ENCODE measurements at places on chromosomes 12 and 14.
A peak's percentile ranks its signal among the peaks of the same experiment; 100 is the strongest.

- no peak for DNase-seq
These were observed 27.1 kb downstream of the BRMS1L start for GRCh38 chr14:35853225-35853624.

DNA sequence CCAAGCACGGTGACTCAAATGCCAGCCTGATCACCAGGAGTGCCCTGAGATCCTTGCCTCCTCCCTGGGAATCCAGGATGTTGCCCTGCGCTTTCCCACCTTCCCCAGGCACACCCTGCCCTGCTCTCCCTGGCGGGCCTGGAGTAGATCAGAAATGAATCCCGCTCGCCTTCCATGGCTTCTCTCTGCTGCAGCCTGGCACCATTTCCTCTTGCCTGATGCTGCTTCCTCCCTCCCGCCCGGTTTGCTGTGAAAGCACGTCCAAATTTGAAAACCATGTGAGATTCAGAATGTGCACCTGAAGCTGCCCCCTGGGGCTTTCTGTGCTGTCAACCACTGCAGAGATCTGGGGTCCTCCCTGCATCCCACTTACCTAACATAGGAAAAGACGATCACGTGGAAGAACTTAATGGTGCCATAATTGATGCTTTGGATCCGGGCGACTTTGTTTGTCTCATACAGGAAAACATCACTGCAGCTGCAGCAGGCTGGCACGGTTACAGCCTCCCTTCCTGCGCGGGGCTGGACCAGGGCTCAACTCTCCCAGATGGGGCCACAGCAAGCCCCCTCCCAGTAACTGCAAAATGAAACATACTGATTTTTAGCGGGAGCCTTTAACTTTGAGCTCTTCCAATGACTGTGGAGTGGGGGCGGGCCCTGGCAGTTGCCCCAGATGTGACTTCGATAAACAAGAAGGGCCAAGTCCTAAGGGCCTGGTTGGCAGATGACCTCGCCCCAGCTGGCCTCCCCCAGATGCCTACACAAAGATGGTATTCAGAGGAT lies 24.9 kb upstream of the C12orf76 start:
- DNase-seq, result peak; percentile 49

DNA sequence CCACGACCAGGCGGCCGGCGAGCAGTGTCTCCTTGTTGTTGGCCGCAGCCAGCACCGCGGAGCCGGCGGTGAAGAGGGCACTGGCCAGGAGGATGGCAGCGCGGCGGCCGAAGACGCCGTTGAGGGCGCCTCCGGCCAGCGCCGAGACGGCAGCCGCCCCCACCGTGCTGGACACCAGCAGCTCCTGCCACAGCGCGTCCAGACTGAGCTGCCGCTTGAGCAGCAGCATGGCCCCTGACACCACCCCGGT lies 691 bp downstream of the SLC2A13 start:
- DNase-seq, result no peak

GRCh38 chr14:88323086-88323522 lies at the start of gene KCNK10:
KCNK10 (minus strand) TSS chr14:88323269; CDS start chr14:88322798, 471 bp downstream.
- no peak for DNase-seq

GRCh38 chr12:132505105-132505851 lies 15.3 kb downstream of the FBRSL1 start:
- DNase-seq, result no peak

DNA sequence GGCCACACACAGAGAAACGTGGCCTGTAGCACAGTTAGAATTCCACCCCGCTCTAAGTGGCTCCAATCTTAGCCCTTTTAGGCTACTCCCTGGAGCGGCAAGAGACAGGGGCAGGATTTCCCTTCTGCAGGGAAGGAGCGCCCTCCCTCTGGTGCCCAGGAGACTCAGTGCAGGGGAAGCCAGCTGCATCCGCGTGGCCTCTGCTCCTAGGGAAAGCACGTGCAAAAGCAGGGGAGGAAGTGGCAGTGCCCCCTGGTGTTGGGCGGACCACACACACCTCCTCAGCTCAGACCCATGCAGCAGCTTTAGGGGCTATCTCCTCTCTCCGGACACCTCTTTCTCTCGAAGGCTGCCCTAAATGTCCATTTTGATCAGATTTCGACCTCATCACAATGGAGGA lies 50.0 kb downstream of the SPRING1 start:
- no peak for DNase-seq

DNA sequence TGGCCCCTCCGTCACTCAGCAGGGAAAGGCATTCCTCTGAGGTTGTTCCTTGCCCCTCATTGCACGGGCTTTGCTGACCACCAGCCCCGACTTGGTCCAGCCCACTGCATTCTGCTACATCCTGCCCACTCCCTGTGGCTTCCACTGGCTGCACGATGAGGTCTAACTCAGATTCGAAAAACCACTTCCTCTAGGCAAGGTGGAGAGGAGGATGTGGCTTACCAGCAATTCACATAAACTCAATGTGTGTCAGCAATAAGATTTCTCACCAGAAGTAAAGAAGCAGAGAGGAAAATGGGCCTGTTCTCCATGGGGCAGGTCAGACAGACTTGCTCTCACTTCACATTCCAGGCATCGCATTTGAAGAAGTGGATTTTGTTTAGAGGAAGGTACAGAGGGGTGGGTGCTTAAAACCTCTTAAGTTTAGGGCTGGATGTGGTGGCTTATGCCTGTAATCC lies 14.7 kb downstream of the GPR68 start:
- DNase-seq, result no peak

DNA sequence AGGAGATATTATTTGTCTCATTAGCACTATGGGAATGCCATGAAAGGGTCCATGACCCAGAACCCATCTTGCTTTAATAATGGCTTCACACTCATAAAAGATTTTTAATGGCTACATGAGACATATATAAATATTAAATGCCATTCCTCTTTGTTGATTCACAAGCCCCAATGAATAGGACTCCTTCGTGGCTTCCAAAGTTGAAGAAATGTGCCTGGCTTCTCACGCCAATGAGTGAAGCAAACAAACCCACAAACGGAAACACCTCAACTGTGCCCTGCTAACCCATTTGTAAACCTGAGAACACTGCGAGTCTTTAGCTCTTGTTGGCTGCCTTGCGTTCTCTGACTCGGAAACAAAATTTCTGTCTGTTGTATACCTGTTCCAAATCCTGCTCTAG lies 381.7 kb upstream of the DDHD1 start:
- DNase-seq, result no peak

DNA sequence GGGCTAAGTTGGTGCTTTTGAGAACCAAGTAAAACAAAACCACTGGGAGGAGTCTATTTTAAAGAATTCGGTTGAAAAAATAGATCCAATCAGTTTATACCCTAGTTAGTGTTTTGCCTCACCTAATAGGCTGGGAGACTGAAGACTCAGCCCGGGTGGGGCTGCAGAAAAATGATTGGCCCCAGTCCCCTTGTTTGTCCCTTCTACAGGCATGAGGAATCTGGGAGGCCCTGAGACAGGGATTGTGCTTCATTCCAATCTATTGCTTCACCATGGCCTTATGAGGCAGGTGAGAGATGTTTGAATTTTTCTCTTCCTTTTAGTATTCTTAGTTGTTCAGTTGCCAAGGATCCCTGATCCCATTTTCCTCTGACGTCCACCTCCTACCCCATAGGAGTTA lies 1.8 kb upstream of the RAB5B start:
- no peak for DNase-seq

DNA sequence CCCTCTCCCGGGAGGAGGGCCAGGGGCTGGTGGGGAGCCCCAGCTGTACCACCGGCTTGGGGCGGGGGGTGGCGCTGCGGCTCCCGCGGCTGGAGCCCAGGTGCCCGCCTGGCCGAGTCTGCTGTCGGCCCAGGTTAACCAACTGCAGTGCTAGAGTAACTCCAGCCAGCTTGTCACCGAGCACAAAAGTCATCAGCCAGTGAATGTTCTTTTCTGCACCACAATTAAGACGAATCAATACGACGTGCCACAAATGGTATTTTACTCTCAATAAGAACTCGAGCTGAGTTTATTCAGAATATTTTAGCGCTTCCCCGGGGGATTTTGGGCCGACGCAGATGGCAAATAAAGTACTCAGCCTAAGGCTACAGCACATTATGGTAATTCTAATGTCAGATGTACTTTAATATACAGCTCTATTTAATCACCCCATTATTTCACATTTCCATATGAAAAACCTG lies 83.2 kb downstream of the BCL11B start:
- DNase-seq, result no peak

GRCh38 chr12:115204957-115205754 lies 521.2 kb upstream of the TBX3 start:
- DNase-seq, result no peak

- DNase-seq, result no peak
These were observed 192.1 kb upstream of the GARIN6 start for GRCh38 chr12:99455350-99456035.

DNA sequence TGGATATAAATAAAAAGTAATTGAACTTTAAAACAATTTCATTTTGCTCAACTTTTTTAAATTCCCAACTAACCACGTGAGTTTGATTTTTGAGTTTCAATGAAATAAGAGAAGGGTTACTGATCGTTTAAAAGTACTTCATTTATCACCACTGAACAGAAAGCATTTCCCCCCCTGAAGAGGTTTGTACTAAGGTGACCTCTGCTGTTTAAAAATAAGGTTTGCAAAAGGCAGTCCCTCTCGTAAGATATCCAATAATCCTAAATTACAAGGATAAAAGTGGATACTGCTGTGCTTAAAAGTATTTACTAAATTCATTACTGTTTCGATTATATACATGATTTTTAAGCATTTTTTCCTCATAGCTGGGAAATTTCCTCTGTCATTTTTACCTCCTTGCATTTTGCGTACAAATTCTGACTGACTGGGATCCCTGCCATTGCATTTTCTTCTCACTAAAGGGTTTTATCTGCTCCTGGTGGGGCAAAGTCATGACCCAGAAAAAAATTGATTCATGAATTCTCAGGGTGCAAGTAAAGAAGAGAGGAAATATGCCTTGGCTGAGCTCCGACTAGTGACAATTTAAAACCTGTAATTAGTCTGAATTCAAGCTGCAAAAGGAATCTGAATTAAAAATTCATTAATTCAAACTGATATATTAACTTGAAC lies 463.8 kb downstream of the PRKD1 start:
- DNase-seq, result no peak

GRCh38 chr14:39467889-39468524 lies 35.8 kb upstream of the FBXO33 start:
- DNase-seq, result no peak

GRCh38 chr12:49049566-49050224 lies 10.9 kb downstream of the KMT2D start:
- no peak for DNase-seq

DNA sequence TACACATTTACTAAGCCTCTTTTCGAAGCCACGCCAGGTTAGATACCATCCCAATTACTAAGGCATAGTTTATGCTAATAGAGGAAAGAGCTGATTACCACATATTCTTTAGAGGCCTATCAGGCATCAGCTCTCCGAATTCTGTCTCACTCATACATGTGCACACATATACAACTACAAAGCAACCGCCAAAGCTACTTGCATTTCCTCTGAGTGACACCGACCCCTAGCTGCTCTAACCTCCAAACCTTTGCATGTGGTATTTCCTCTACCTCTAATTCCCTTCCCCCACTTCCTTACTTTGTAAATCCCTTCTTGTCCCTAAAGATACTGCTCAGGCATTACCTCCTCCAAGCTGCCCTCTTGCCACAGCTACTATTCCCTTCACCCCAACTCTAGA lies 107.2 kb downstream of the DUSP6 start:
- DNase-seq, result no peak

DNA sequence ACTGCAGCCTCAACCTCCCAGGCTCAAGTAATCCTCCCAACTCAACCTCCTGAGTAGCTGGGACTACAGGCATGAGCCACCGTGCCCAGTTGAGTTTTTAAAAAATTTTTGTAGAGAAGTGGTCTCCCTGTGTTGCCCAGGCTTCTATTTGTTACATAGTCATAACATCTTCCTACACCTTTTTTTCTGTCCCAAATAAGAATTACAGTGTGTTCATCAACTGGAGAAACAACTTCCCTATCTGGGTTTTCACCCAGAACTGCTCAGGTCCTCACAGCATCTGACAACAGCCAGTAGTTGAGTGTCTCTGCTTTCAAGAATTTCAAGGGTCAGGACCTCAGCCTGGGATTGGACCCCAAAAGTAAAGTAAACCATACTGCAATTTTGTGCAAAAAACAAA lies 235.2 kb upstream of the AMIGO2 start:
- DNase-seq, result no peak

DNA sequence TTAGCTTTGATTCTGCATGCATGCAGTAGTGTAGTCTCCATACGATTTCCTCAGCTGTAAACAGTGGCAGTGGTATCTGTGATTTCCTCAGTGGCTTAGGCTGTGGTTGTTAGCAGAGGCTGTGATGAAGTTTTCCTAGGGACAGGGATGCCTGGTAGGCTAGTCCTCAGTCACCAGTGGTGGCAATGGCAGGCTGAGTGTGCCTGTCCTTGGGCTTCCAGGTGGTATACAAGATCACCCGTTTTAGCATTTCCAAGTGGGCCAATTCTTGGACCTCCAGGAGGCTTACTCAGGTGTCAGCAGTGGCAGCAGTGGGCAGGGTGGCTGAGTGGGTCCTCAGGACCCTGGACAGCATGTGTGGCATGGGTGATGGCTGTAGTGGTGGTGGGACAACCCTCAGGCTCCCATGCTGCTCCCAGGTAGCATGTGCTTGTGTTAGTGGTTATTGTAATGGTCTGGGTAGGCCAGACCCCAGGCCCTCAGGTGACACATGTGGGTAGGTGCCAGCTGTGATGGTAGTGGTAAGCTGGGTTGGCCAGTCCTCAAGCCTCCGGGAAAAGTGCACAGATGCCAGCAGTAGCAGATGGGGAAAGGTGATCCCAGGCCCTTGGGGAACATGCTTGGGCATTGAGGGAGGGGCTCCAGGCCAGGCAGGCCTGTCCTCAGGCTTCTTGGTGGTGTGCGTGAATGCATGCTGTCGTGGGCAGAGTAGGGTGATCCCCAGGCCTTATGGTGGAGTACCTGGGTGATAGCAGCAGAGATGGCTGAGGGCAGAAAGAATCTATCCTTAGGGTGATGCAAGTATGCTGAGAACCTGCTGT lies 146.5 kb downstream of the PAPOLA start:
- DNase-seq, result no peak

GRCh38 chr12:5377997-5378592 lies 53.8 kb upstream of the NTF3 start:
- DNase-seq, result no peak

DNA sequence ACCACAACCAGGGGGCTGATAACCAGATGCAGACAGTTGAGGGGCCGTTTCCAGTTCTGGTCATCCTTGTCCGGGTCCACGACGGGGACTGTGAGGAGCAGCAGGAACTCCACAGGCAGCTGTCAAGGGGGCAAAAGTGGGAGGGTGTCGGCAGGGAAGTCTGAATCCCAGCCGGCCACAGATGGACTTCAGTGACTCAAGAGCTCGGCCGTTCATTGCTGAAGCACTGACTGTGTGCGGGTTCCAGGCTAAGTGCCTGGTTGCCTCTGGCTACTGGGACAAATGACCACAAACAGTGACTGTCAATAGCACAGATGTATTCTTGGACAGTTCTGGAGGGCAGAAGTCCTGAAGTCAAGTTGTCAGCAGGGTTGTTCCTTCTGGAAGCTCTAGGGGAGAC lies 19.6 kb downstream of the SLC8B1 start:
- DNase-seq, result no peak

DNA sequence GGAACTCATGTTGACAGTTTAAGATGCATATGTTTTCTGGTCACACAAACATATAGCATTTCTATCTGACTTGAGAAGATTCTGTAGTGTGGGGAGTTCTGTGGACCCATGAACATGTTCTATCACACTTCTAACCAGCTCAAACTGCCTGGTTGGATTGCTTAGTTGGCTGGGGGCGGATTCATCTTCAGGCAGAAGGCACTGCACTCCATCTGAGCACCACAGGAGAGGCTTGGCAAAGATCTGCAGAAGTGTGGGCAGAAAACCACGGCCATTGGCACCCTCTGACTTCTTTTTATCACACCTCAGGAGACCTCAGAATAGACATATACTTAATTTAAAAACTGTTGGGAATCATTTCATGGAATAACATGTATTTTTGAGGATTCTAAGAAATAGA lies 68.5 kb downstream of the LIN7A start:
- no peak for DNase-seq
